T-helper 22 cell (primary cell): ENCODE measurements at places on chromosomes 13 and 19.

- no peak for DNase-seq
Measured at GRCh38 chr19:18731562-18732008, 48.1 kb downstream of the CRTC1 start.

GRCh38 chr19:17610384-17610783, 54.9 kb downstream of the COLGALT1 start:
- DNase-seq, result no peak

- DNase-seq, result no peak
Measured at GRCh38 chr13:45468635-45469034, 3.9 kb downstream of the COG3 start.

GRCh38 chr13:104357672-104358354, 1291.6 kb upstream of the SLC10A2 start:
- no peak for DNase-seq

DNA sequence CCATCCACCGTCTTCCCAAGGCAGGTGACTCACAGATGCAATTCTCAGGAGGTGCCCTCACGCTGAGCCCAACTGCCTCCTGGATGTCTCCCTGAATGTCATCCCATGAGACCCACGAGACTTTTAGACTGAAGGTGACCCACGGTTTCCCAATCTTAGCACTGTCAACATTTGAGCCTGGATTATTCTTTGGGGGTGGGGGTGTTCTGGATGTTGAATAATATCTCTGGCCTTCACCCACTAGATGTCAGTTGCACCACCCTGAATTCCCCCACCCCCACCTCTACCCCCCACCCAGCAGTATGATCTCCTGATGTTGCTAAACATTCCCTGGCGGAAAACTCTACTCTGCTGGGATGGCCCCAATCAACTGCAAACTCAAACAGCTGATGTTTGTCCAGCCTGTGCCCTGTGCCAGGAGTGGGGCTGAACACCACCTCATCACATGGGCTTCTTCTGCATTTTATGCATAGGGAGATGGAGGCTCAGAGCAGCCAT, 2.2 kb upstream of the CYP4F22 start:
- no peak for DNase-seq

DNA sequence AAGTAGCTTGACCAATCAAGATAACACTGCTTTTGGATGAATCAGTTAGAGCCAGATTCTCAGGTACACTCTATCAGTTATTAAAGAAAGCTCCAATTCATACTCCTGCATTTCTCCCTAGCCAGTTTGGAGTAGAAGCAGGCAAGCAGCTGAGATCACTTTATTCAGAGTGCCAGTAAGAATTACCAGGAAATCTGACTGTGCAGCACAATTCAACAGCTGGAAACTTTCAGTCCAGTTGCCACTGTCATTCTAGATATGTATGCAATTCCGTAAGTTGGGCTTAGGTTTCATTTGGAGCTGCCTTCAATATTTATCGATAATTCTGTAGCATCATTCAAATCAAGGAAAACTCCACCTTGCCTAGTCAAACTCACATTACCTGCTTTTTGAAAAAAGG, 2625.6 kb upstream of the PCDH20 start:
- no peak for DNase-seq

- DNase-seq, result no peak
Measured at GRCh38 chr19:13964776-13965175, 12.5 kb downstream of the DCAF15 start.

GRCh38 chr19:51521781-51522180, 9.7 kb downstream of the SIGLEC6 start:
- DNase-seq, result no peak
